Activated CD4-positive, alpha-beta T cell treated with anti-CD3 and anti-CD28 coated beads, Interleukin-2, amount 10 ng/mL, durations not matched to agents 7 days and 5 days (primary cell): ENCODE measurements at places on chromosomes 5 and 9. TPM values are rescaled to one million over a fixed set of nuclear protein-coding genes. Genes with fewer than 3 reads are reported as not detected.

GPR150 gene
- 1.2 TPM for total RNA-seq

- no peak for DNase-seq
Observed at GRCh38 chr5:126373375-126374108, 49.7 kb upstream of the GRAMD2B start.

DNA sequence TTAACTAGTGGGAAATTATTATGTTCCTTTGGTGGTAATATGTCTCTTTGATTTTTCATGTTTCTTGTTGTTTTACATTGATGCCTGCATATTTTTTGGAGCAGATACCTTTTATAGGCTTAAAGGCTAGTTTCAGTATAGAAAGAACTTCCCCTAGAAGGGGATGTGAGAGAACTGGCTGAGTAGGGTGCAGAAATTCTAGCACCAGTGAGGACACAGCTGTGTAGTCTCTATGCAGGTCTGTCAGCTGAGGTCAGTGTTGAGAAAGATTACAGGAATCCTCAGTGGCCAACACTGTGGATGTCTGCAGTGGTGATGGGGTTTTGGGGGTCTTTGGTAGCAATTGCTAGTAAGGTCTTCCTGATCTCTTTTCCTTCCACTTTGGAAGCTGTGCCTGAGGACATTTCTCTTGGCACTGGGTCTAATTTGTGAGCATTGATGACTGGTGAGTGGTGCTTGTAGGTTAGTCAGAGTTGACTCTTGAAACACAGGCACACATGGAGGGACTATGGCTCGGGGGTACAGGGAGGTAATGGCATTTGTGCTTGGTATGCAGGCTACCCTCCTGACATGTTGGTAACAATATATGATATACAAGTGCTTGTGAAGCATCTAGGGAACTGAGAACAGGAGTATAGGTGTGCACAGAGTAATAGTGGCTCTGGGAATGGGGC is 221.4 kb downstream of the SPATA31D1 start:
- no peak for DNase-seq

CD274 gene
- total RNA-seq = 10.7 TPM

GRCh38 chr5:149732324-149733128 is 2.4 kb downstream of the PPARGC1B start:
- no peak for DNase-seq

DNA sequence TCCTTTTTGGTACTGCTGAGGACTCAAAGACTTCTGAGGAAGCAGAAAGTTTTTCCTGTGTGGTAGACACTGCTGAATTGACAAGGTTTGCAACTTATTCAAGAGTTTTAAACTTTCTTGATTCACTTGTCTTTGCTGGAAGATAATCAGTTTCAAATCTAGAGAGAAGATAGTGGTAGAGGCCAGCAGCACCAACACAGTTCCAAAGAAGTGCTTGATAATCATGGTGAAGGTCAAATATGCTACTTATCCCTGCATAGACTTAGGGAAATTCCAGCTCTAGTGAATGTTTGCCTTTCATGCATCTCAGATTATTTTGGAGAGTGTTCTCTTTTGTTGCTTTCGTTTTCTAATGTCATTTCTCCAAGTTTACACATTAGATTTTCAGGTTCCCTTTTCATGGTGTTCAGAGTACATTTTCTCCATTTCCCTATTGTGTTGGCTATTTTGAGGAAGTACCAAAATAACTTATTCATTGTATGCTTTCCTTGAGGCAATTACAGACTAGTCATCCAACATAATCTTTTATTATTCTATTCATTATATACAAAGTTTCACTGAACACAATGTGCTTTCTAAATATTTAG is 550 bp downstream of the IFNE start:
- no peak for DNase-seq
